Activated CD4-positive, alpha-beta memory T cell treated with anti-CD3 and anti-CD28 coated beads, Interleukin-2, amount 10 ng/mL, durations not matched to agents 7 days and 5 days (primary cell): ENCODE measurements at places on chromosomes 3 and 15. TPM values are rescaled to one million over a fixed set of nuclear protein-coding genes. Genes with fewer than 3 reads are reported as not detected.

DNA sequence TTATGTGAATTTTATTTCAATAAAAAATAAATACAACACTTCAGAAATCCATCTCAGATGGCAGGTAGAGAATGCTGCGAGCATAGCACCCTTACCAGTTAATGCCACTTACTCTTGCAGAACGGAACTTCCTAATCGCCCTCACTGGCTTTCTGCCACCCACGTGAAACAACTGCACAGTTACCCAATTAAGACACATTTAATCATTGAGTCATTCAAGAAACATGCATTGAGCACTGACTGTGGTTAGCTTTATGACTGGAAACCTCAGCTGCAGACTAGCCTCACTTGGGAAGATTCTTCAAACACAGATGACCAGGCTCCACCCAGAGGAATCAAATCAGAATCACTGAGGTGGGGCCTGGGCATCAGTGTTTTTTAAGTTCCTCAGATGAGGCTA, 5.6 kb upstream of the MFGE8 start:
- DNase-seq: peak; percentile 59

- no peak for DNase-seq
These were observed 615.6 kb upstream of the NECTIN3 start for GRCh38 chr3:110456001-110456400.

DNA sequence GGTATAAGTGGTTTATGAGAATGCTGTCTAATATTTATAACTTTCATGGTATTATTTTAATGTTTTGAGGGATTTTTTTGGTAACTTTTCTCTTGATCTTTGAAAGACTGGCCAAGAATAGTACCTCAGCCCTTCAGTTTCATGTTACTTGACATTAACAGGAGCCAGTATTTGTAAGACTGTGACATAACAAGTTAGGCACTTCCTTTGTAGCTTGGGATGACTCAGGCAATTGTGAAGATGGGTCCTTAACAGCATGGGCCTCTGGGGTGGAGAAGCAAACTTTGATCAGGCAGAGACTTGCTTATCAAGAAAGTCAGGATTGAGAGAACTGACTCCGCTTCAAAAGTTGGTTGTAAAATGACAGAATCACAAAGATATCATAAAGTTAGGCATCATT, 9.5 kb downstream of the LRRC49 start:
- DNase-seq: no peak

- peak; percentile 40 for DNase-seq
These were observed 134.4 kb downstream of the TMCO5A start for GRCh38 chr15:38068626-38069391.

The CCR1 gene
- total RNA-seq: 20.7 TPM

The CD80 gene
- total RNA-seq: 29.5 TPM

The DNAJC17 gene
- total RNA-seq: 35.8 TPM

The SERINC4 gene
- 0.18 TPM for total RNA-seq

The CYP1A2 gene
- total RNA-seq: not detected
